ENCODE measurements at places on chromosomes 12 and 14.

DNA sequence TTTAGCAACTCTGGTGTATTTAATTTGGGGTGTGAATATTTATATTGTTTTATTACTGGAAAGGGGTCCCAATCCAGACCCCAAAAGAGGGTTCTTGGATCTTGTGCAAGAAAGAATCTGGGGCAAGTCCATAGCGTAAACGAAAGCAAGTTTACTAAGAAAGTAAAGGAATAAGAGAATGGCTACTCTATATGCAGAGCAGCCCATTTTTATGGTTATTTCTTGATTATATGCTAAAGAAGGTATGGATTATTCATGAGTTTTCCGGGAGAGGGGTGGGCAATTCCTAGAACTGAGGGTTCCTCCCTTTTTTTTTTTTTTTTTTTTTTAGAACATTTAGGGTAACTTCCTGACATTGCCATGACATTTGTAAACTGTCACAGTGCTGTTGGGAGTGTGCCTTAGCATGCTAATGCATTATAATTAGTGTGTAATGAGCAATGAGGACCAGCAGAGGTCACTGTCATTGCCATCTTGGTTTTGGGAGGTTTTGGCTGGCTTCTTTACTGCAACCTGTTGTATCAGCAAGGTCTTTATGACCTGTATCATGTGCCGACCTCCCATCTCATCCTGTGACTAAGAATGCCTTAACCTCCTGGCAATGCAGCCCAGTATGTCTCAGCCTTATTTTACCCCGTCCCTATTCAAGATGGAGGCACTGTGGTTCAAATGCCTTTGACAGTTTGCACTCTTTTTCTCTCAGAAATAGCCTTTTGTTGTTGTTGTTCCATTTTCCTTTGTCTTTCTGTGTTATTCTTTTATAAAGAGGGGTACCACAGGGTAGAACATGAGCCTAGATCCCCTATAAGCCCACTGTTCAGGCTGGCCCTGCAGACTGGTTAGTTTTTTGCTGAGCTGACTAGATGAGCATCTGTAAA lies 75.5 kb upstream of the DCD start:
- no peak for DNase-seq

DNA sequence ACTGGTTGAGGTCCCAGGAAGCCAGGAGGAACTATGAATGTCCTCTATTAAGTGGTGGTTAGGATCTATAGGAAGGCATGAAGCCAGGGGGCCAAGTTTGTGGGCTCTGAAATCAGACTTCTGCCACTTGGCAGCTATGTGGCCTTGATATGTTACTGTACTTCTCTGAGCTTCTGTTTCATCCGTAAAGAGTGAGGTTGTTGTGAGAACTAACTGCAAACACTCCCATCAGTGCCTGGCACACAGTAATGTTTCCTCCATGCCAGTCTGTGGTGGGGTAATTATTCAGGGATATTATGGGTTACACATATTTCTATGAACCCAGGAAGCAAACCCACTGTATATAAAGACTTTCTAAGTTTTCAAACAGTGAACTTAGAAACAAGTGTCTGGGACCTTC lies 57.4 kb downstream of the PLXNC1 start:
- DNase-seq = no peak

DNA sequence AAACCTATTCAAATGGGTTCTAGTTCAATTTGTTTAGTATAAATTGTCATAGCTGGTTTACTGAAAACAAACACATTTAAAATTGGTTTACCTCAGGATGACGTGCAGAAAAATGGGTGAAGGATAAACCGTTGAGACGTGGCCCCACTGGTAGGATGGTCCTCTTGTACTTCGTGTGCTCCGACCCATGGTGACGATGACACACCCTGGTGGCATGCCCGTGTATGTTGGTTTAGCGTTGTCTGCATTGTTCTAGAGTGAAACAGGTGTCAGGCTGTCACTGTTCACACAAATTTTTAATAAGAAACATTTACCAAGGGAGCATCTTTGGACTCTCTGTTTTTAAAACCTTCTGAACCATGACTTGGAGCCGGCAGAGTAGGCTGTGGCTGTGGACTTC lies 8.3 kb downstream of the CALM1 start:
- DNase-seq = no peak

- DNase-seq = no peak
These were observed 501.1 kb downstream of the MED13L start for GRCh38 chr12:115776399-115776798.

- DNase-seq = no peak
These were observed 102.5 kb upstream of the PRICKLE1 start for GRCh38 chr12:42691991-42692557.

- DNase-seq = no peak
These were observed 36.2 kb upstream of the PAX9 start for GRCh38 chr14:36625436-36625835.

- DNase-seq = no peak
These were observed 295.2 kb upstream of the SRRM4 start for GRCh38 chr12:118685983-118686607.

- no peak for DNase-seq
These were observed 8.9 kb downstream of the APAF1 start for GRCh38 chr12:98653866-98654493.

DNA sequence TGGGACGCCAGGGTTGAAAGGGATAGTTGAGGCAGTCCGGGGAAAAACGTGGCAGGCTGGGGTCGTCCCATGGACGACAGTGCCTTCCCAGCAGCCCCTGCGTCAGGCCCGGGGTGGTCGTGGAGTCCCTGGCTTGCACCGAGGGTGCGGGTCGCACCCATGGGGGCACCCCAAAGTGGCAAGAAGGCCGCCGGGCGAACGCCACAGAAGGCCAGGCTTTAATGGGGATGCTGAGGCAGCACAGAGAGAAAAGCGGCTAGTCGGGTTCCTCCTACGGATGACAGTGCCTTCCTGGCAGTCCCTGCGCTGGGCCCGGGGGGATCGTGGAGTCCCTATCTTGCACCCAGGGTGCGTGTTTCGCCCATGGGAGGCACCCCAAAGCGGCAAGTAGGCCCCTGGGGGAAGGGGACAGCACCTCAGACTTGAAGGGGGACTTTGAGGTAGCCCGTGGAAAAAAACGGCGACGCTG lies 158.6 kb upstream of the ALG10B start:
- DNase-seq = no peak

DNA sequence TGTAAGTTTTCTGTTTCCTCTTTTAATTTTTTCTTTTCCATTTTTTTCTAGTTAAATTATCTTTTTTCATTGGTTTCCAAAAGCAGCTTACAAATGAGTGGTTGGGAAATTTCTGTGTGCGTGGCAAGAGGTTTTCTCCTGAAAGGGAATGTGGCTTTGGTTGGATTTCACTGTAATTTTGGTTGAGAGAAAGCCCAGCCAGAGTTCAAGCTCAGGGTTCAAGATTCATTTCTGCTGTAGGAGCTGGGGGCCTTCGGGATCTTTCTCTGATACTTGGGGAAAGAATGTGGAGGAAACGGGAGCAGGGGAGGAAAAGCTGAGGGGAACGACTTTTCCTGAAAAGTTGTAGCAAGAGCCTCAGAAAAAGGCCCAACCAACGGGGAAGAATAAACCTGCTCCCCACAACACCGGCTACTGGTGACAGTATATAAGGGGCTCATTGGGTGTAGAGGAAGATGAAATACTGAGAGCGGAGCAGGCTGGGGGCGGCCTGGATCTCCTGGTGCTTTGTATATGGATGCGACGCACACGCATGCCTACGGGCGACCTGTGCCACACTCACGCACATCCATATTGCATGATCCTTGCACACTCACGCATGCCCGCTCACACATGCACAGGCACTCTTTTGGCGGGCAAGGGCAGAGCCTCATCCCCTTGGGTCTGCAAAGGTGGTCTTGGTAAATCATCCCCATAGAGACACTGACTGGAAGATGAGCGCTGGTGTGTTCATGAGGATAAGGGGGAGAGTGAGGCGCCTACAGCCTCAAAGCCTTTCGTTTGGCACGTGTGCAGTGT lies 1.9 kb downstream of the HOXC10 start:
- DNase-seq = no peak

GRCh38 chr12:100110276-100110675 lies 32.4 kb downstream of the BLTP3B start:
- no peak for DNase-seq

DNA sequence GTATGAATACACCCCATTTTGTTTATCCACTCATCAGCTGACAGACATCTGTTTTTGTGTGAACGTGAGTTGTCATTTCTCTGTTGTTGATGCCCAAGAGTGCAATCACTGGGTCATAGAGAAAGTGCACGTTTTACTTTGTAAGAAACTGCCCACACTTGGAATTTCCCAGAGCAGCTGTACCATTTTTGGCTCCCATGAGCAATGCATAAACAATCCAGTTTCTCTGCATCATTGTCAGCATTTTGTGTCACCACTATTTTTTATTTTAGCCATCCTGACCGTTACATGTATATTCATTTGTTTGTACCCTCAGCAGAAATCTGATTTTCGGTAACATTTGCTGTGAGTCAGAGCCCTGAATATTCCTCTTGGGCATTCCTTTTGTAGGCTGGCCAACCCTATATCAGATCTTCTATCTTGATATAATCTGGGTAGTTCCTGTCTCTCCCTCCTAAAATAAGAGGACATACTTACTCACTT lies 62.7 kb downstream of the RBM19 start:
- no peak for DNase-seq

- DNase-seq = no peak
These were observed 177.9 kb downstream of the PHLDA1 start for GRCh38 chr12:75853626-75854025.

- DNase-seq = no peak
These were observed 9.5 kb upstream of the SP7 start for GRCh38 chr12:53345486-53346188.

- DNase-seq = no peak
These were observed 6.5 kb downstream of the CBLN3 start for GRCh38 chr14:24422694-24423601.

- DNase-seq = no peak
These were observed 168.2 kb upstream of the BCL2L14 start for GRCh38 chr12:11902525-11902875.

- DNase-seq = no peak
These were observed 422.3 kb upstream of the DCN start for GRCh38 chr12:91604897-91605296.

DNA sequence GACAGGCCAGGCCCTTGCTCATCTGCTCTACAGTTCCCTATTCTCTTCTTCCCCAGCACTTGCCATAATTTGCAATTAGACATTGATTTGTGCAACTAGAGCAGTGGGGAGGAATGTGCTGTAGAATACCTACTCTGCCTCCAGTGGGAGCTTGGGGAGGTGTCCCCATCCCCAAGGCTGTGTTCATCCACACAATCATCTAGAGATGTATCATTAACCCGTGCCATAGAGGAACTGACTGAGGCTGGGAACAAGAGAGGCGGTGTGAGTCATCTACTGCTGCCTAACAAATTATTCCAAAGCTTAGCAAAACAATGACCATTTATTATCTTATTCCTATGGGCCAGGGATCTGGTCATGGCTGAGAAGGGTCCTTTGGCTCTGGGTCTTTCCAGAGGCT lies 5.1 kb upstream of the OTUB2 start:
- DNase-seq = no peak

- DNase-seq = no peak
These were observed 6.2 kb upstream of the CPNE8 start for GRCh38 chr12:38911611-38912010.

- no peak for DNase-seq
These were observed 94.1 kb downstream of the PHLDA1 start for GRCh38 chr12:75937486-75937885.

- no peak for DNase-seq
These were observed 38.9 kb downstream of the CPSF2 start for GRCh38 chr14:92160619-92161018.

DNA sequence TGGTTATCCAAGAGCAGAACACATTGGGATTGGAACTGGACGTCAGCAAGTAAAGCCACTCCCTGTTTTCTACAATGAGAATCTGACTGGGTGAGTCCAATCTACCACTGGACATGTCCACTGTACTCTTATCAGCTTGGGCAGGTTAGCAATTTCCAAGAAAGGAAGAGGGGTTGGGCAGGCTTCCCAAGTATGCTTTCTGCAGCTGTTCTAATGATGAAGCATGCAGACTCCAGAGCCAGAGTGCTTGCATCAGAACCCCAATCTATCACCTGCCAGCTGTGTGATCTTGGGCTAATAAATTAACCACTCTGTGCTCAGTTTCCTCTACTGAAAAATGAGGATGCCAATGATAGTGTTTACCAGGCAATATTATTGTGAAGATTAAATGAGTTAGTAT lies 92.0 kb downstream of the EMP1 start:
- no peak for DNase-seq

DNA sequence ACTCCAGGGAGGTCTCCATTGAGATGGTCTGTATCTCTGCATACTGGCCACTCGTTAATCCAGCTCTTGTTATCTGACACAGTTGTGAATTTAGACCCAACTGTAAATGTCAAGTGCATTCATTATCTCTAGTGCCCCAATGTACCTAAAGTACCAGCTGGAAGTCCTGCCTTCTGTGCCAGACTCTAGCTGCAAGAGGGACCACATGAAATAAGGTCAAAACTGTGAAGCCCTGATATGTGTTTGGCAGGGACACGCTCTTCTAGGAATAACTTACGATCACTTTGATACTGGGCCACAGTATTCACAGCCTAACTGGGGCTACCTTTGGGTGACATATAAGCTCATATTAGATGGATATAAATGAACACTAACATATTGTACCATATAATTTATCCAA lies 268.5 kb downstream of the LRIG3 start:
- DNase-seq = no peak

- no peak for DNase-seq
These were observed 117.5 kb upstream of the FKBP4 start for GRCh38 chr12:2677142-2677880.

DNA sequence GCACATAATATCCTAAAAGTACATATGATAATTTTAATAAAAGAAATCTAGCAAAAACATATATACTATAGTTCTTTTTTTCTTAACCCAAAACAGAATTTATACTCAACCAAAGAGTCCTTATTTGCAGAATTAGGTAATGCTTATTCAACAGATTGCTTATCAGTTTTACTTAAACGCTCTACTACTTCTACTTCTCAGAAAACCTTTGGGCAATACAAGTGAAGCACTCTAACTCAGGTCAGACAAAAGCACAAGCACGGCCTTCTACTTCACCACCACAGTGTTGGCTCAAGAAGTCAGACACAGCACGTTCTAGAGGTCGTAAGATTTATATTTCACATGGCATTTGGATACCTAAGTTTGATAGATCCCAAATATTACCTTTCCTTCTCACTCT lies 29.2 kb downstream of the DICER1 start:
- DNase-seq = no peak

GRCh38 chr14:36260970-36261640 lies 59.3 kb downstream of the MBIP start:
- no peak for DNase-seq

DNA sequence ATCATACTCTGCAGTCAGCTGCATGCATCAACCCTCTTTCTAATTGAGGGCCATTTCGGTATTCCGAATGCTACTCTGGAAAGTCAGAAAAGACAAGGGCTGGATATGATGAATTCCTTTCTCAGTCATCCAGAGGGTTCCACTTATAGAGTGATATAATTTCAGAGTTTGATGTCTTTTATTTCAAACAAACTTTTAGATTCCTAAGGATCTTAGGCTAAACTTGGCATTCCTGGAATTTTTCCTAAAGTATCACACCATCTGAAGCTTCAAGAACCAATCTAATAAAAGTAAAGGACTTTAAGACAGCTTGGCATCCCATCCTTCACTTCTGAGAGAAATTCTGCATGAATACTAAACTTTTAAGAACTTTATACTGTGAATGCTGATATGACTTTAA lies 69.3 kb upstream of the KCNJ8 start:
- DNase-seq = no peak

Measured in stimulated activated CD8-positive, alpha-beta memory T cell treated with anti-CD3 and anti-CD28 coated beads, Interleukin-15, amount 100 ng/mL, for 24 hours (primary cell).